Breast epithelium (tissue), 4 donors: ENCODE measurements at places on chromosomes 7 and 10. TPM values are rescaled to one million over a fixed set of nuclear protein-coding genes. Genes with fewer than 3 reads are reported as not detected.
A peak's percentile ranks its signal among the peaks of the same experiment; 100 is the strongest.

GRCh38 chr7:51029701-51030191 lies 247.1 kb upstream of the GRB10 start:
- no peak for DNase-seq

GRCh38 chr10:11612021-11613001 lies 861 bp upstream of the USP6NL start:
- no peak for DNase-seq

GRCh38 chr10:131846240-131847101 lies 54.3 kb upstream of the PPP2R2D start:
- DNase-seq = no peak

DNA sequence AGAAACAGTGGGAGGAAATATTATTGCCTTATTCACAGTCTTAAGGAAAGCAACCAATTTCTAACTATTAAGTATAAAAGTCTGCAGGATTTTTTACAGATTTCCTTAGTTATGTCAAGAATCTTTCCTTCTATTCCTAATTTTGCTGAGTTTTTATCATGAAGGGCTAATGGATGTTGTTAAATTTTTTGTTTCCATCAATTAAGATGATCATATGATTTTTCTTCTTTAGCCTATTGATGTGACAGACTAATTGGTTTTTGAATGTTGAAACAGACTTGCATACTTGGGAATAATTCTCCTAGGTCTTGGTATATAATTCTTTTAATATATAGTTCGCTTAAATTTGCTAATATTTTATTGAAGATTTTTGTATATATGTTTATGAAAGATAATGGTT lies 569.1 kb upstream of the KCND2 start:
- DNase-seq = no peak

DNA sequence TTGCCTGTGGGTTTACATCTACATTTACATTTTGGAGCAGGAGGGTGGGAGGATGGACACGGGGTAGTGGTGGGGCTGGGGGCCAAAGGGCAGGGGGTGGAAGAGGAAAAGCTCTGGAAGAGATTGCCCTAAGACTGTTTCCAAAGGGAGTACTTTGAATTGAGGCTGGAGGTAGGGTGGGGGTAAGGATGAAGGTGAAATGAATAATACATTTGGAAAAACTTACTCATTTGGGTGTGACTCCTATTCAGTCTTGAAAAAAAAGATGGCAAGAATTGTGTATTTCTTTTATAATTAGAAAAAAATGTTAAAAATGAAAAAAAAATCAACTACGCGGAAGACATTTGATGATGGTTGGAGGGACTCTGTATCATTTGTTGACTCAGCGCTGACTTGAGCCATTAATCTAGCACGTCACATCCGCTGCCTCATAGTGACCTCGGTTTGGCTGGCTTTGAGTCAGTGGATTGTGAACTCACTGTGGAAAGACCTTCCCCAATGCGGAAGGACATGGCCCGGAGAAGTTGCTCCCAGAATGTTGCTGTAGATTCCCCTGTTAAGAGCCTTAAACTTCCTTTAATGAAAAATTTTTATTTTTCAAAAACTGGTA lies 2.8 kb downstream of the FAM180A start:
- no peak for DNase-seq

- DNase-seq = no peak
These were observed 12.3 kb downstream of the CAMK2G start for GRCh38 chr10:73862011-73862410.

GRCh38 chr10:49620841-49621378 lies 7.1 kb downstream of the CHAT start:
- DNase-seq = peak; percentile 35

DNA sequence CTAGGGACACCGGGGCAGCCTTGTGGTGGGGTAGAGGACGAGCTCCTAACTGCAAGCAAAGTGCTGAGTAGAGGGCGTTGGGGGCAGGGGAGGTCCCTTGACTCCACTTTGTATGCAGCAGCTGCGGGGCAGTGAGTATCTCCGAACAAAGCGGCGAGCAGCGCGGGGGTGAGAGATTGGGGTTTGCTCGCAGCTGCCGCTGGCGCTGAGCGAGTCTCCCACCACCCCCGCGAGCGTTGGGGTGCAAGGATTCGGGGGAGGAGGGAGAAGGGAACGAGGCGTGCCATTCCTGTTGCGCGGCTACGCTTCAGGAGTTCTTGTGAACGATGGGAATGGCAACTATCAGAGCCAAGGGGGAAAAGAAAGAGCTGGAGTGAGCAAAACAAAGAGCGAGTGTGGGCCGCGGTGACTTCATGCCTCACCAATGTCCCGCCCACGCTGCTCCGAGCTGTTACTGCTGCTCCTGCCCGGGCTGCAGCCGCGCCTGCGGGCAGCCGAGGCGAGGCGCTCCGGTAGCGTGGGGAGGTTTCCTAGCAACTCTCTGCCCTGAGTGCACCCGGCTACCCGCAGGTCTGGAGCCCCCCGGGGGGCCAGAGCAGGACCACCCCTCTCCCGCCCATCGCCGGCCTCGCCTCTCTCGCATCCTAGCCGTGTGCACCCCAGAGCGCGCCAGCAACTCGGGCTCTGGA lies at the start of gene ITGB8:
TSS of gene ITGB8 (plus strand) at position 662 of the 689 bp plus-strand sequence. CDS start 907 bp downstream, outside the sequence.
- DNase-seq = peak; percentile 97

DNA sequence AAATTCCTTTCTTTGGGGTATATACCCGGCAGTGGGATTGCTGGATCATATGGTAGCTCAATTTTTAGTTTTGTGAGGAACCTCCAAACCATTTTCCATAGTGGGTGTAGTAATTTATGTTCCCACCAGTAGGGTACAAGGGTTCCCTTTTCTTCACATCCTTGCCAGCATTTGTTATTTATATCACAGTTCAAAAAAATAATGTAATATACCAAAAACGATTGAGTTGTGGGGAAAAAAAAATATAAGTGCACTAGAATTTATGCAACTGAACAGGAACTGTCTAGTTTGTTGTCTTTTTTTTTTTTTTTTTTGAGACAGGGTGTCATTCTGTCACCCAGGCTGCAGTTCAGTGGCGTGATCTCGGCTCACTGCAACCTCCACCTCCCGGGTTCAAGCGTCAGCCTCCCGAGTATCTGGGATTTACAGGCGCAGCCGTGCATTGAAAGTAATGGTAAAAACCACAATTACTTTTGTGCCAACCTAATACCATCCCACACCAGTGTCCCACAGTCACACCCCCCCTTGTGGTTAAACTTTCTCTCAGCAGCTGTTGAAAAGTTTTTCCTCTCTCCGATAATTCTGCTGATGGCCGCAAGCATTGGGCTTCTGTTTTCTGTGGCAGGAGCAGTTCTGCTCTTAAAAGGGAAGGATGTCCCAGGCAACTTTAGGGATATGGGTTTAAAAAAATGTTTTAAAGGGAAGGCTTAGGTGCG lies 6.8 kb upstream of the LAT2 start:
- DNase-seq = no peak

- no peak for DNase-seq
These were observed 73.8 kb downstream of the SYPL1 start for GRCh38 chr7:106038289-106038688.

- DNase-seq = no peak
These were observed 4.8 kb upstream of the LIPA start for GRCh38 chr10:89256340-89256739.

DNA sequence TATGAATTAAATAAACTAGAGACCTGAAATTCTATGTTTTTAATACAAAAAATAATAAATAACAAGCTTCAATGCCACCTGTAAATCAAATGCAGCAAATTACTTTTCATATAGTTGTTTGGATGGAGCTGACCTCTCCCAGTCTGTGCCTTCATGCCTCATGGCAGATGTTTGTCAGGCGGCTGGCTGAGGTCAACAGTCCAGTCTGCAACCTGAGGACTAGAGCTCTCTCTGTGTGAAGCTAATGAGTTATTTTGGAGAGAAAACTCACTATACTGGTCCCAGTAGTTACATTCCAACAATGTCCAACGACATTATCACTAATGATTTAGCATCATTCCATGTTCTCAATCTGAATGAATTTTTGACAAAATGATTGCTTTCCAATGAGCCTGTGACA lies 746.2 kb upstream of the POM121L12 start:
- DNase-seq = no peak

DNA sequence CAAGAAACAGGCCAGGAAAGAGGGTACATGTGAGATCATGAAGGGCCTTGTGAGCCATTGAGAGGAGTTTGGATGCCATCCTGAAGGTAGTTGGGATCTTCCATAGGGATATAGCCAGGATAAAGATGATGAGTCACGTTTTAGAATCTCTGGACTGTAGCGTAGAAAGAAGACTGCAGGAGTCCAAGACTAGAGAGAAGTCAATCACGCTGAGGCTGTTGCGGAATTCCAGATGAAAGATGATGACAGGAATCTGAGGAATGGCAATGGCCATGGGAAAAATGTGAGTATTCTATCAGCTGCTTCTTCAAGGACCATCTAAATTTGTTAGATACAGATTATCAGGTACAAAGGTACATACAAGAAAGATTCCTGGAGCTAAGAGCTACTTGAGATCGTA lies 711.3 kb downstream of the GRM8 start:
- DNase-seq = no peak

DNA sequence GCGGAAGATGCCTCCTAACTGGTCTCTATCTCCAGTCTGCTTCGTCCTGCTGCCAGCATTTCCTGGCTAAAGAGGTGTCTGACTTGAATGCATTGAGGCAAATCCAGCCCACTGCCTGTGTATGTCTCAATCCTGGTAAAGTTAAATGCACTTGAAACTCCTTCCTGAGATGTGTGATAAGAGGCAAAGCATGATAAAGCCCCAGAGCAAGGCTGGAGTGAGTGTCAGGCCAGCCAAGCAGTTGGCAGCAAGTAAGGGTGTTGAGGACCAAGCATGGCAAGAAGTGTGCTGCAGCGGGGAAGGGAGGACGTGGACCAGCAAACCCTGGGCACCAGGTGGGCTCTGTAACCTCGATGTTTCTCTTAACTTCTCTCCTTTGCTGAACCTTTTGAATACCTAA lies 29.1 kb downstream of the LRRC18 start:
- DNase-seq = no peak

GRCh38 chr10:62014510-62014909 lies 113.0 kb downstream of the ARID5B start:
- DNase-seq = no peak

GRCh38 chr7:16423761-16424160 lies 2.4 kb upstream of the CRPPA start:
- DNase-seq = no peak

DNA sequence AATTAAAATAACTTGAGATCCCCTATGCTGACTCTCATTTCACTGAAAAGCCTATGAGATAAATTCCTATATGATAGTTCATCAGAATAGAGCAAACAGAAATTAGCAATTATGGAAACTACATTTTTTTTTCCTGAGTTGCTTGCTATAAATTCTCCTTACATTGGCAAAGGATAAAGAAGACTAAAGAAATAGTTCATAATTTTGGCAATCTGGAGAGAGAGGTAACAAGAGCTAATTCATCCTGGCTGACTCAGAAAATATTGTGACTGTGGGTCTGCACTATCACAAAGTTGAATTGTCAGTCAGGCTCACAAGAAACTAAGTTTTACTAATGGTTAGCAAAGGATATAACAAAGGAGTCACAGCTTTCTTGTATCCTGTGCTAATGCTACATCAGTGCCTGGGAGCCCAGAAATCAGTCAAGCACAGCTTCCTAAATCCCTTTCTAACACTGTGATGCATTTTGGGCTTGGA lies 483.0 kb downstream of the MAGI2 start:
- no peak for DNase-seq

DNA sequence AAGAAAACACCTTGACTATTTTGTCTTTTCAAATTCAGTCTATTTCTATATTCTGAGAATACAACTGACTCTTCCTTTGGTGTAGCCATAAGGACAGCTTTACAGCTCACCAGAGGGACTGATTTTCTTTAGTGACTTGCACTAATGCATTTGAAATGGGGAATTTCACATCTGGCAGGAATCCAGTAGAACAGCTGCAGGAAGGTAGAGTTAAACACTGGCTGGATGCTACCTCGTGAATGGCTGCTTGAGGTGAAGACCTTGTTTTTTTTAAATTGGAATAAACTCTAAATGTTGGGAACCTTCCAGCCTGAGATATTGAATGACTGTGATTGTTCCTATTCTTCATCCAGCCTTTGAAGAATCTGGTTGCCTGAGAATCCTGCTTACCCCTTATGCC lies 139.5 kb upstream of the STK17A start:
- no peak for DNase-seq

GRCh38 chr10:30963992-30964930 lies 67.4 kb downstream of the ZNF438 start:
- no peak for DNase-seq

DNA sequence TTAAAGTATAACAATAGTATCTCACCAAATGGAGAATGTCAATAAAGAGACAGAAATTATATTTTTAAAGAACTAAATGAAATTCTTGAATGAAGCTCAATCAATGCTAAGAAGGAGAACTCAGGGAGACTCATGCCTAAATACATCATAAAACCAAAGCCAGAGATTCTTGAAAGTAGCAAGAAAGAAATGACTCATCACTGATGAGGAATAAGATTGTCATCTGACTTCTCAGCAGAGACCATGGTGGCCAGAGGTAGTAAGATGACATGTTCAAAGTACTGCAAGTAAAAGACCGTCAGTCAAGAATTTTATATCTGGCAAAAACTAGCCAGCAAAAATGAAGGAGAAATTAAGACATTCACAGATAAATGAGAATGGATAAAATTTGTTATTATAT lies 399.0 kb downstream of the GRID1 start:
- DNase-seq = no peak

DNA sequence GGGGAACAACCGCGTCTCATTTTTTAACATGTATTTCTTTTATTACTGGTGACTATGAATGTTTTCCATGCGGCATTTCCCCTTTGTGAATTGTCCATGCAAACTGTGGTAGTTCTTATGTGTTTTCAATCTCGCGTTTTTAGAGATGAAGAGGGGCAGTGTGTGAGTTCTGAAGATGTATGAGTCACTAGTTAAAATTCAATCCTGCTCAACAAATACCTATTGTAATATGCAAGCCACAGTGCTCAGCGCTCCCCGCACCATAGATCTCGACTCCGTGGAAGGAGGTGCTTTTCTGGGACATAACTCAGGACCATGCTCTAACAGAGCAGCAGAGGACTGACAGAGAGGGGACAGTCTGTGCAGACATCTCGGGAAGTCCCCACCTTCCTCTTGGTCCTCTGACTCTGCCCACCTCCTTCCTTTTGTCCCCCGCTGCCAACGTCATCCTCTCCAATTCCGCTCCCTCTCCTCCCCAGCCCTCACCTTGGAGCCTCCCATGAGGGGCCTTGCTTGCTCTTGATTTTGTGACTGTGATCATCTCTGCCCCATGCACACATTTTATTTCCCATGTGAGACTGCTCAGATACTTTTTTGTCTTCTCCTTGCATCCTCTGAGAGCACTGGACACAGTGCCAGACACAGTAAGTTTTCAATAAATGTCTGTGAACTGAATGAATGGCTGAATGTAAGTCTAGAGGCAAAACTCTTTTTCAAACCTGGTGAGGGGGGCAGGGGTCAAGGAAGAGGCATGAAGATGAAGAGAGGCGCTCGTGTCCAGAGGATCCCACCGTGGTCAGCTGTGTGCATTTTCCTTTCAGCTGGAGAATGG lies 42.7 kb upstream of the PLEKHA1 start:
- no peak for DNase-seq

GRCh38 chr10:88198023-88198422 lies 334.6 kb downstream of the PTEN start:
- DNase-seq = no peak

GRCh38 chr10:63464402-63465292 lies 1.1 kb downstream of the JMJD1C start:
- DNase-seq = no peak

Gene ZNF273
- 18.0 TPM for total RNA-seq

Gene CYP2C8
- 0.73 TPM for total RNA-seq

Gene CPED1
- 14.3 TPM for total RNA-seq

Gene YAE1
- 24.6 TPM for total RNA-seq

Gene TUBAL3
- total RNA-seq = 1.6 TPM

Gene IDI2
- total RNA-seq = not detected

Gene POP7
- 27.4 TPM for total RNA-seq

Gene CALD1
- total RNA-seq = 266 TPM

Gene GPR158
- total RNA-seq = not detected

Gene CHAT
- total RNA-seq = not detected

Gene NPY
- total RNA-seq = not detected

Gene CTAGE8
- total RNA-seq = 0.48 TPM
